CD4-positive, alpha-beta T cell treated with Interleukin-17A for 1 hour (primary cell): ENCODE measurements at places on chromosomes 2 and 18.

DNA sequence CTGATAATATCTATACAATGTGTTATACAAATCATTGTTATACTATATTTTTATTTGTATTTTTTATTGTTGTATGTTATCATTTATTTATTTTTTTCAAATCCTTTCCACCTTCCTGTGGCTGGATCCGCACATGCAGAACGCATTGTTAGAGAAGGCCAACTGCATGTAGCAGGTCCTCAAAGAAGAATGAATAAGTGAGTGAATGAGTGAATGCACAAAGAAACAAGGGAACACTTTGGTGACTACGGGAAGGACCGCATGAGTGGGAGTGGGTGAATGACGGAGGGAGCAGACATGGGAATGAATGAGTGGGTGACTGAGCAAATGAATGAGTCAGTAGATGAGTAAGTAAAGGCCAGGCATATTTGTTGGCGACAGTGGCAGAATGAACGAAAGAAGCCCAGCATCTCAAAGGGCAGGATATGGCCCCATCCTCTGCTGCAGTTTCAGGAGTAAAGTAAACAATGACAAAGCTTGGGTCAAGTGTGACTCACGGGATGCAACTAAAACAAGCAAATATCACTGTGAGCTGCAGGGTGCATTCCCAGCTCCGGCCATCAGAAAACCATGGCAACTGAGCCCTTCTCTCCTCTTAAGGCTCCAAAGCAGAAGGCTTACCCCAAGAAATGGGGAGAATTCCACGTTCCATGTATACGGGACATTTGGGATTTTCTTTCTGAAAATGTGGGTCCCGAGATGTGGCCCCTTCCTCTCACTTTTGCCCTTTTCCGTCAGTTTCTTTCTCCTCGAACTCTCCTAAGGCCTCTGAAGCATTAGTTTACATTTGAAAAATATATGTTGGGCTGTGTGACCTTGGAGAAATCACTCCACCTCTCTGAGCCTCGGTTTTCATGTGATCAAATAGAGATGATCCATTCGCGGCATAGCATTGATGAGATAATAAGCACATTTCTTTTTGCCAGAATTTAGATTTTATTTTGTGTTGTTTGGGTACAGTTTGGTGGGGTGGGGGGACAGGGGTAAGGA, 24.5 kb downstream of the KCNF1 start:
- no peak for DNase-seq

DNA sequence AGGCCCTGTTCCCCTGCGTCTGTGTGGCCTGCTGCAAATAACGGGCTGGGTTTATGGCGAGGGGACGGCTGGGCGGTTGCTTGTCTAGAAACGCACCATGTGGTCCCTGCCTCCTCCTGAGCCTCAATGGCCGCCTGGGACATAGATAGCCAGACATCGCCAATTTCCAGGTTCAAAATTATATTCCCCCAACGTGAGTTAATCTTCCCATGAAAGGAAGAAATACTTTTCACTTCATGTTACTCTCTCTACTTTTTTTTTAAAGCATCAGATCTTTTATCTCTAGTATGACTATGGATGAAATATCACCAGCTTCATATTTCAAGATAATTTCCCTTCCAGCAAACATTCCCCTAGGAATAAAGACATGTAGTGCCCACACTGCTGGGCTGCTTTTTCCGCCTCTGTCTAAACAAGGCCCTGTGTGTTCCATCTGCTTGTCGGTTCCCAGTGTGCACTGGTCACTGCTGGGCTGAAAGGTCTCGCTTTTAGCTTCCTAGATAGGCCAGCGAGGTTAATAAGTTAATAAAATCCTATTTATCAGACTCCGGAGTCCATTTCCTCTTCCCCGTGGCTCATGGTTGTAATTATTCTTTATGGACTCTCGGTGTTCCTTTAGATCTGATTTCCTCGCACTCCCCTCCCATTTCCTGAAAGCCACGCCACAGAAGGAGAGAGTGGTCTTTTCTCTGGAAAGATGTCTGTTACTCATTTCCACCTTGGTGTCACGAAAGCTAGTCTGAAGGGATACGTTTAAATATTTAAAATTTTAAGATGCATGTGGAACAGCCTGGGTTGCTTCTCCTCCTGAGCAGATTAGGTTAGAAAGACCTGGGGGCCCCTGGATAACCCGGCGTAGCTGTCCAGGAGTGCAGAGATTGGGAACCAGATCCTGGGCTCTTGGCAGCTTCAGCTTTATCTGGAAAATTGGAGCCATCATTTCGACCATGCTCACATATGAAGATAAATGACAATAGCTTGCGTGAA, 196.6 kb upstream of the COPS8 start:
- DNase-seq: no peak

DNA sequence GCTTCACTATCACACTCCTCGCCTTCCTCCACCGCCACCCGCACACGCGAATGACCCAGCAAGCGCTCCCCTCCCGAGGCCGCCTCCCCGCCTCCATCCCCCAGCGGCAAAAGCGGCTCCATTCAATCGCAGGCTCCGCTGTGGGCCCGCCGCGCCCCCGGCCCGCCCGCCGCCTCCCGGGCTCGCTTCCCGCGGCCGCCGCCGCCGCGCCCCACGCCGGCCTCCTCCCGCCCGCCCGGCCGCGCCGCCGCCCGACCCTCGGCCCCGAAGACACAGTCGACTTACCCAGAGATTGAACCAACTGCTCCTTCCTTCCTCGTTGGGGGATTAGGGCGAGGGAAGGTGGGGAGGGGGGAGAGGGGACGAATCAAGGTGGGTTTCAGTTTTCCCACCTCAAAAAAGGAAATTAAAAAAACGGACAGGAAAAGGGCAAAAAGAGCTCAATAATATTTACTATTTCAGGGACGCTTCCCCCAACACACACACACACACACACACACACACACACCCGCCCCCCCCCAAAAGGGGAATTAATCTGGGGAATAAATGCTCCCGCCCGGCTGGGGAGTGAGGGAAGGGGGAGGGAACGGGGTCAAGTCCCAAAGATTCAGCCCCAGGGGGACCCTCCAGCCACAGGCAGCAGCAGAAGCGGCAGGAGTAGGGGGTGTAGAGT, 743 bp downstream of the XPO1 start:
- DNase-seq: no peak

DNA sequence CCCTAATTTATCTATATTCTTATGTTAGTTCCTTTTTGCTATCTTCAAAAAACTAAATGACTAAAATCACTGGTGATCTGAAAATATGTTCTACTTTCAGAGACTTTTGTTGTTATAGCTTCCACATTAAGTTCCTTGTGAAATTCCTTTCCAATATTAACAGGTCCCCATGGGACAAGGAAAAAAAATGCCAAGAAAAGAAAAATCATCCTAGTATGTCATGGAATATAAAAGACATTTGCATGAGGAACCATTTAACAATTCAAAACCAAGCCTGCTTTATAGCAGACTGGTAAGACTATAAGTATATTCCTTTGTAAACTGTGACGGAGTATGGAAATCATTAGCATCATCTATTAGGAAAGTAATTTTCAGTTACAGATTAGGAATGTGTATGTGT, 48.1 kb downstream of the COBLL1 start:
- no peak for DNase-seq

- DNase-seq: no peak
Measured at GRCh38 chr2:30394096-30394495, 53.0 kb upstream of the LCLAT1 start.

- no peak for DNase-seq
Measured at GRCh38 chr2:54059986-54060385, 55.4 kb upstream of the ACYP2 start.

DNA sequence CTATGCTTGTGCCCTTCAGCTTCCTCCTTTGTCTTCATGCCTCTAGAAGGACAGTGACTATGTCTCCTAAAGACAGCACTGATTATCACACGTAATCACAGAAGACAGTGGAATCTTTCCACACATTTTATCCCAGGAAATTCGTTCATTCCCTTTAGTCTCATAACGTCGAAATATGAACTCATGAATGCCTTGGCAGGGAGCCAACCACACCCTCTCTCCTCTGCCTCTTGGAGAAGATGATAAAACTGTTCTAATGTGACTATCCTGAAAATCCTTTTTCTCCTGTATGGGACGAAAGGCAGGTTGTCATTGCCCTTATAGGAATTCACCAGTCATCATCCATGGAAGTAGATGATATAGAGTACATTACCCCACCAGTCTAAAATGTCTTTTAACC, 726.6 kb upstream of the FANCL start:
- no peak for DNase-seq

DNA sequence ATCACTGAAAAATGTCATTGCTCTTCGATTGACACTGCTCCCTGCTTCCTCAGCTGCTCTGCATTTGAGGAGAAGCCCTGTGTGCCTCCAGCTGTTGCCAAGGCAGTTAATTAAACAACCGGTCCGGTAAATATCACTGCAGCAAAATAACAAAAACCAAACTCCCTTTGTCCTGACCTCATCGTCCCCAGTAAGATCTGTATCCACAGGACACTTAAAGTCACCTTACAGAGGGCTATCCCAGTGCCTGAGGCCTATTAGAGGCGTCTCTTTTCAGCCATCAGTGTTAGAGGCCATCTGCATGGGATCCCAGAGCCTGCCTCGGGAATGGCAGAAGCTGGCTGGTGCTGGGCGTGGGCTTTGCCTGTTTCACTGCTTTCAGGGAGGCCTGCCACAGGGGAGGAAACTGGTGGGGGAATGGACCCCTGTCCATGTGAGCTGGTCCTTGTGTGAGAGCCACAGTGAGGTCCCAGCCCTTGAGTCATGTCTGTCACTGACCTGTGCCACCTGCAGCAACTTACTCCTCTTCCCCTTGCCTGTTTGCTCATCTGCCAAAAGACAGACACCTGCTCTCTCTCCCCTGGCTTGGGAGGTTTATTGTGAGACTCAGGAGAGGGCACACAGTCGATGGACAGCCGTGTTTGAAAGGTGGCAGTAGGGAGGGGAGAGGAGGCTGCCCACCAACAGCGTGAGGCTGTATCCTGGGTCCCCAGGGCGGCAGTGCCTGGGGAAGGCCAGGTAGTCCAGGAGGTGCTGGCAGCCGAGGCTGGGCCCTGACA, 117.7 kb upstream of the MCFD2 start:
- DNase-seq: no peak

- no peak for DNase-seq
Measured at GRCh38 chr2:125855204-125855603, 800.8 kb upstream of the GYPC start.

DNA sequence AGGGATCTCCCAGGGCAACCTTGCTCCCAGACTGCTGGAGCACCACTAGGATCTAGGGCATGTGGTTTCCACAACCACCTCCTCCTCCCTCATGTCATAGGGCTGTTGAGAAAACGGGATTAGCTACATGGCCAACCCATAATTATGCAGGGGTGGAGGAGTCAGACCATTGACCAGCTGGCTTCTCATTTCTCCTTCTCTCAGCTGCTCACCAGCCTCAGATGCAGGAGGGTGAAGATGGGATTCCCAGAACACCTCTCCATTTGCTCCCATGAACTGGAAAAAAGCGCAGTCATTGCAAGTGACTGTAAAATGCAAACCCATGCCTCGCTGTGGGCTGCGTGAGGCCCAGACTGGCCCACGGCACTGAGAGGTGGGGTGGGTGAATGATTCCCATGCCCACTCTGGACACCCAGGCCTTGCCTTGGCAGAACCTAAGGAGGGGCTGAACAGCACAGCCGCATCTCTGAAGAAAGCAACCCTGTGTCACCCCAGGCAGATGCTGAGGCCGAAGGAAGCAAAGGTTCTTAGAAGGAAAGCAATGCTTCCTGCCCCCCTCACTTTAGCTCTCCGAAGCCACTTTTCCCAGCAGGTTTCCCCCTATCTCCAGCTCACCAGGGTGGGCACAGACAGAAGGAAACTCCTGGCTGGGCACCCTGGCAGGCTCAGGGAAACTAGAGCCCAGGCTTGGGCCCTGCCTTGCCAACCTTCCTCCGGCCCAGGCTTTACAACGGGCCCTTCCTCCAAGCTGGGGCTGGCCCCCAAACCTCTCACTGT, 69.6 kb upstream of the RTN4 start:
- no peak for DNase-seq

- DNase-seq: no peak
Measured at GRCh38 chr2:17416884-17417391, 101.3 kb downstream of the RAD51AP2 start.

DNA sequence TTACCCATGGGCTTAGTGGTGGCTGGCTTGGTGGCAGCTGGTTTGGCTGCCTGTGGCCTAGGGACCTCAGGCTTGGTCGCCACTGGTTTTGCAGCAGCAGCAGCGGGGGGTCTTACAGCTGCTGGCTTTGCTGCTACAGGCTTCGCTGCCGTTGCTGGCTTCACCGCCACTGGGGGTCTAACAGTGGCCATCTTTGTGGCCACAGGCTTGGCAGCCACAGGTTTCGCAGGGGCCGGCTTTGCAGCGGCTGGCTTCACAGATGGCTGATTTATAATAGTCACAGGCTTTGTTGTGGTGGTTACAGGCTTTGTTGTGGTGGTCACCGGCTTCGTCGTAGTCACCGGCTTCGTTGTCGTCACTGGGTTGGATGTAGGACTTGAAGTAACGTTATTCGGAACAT, 77.8 kb downstream of the COL6A3 start:
- DNase-seq: no peak

DNA sequence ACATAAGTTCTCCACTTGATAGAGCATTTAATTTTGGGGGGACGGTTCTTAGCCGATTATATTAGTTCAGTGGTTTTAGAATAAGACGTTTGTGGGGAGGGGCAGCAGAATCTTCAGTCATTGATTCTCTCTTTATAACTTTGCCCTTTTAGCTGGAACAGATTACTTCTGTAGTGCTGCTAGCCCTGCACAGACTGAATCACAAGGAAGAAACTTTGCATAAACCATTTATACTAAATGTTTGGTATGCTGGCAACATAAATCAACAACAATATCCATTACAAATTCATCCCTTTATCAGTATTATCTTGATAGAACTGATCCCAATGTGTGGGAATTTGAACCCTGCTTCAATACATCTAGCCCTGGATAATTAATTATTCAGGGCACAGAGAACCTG, 112.2 kb downstream of the GPD2 start:
- no peak for DNase-seq

DNA sequence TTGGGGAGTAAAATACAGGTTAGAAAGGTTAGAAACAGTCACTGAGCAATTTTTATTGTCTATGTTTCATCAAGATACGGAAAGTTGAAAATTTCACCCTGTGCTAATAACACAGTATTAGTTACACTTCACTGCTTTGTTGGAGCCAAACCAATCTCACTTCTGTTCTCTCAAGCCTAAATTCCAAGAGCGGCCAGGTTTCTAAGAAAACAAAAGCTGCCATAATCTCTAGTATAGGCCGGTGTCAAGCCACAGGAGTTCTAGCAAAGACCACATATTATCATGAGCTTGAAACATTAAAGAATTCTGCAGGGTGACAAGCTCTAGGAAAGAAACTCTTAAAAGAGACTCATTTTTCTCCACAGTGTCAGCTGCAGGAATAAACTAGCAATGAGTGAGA, 128.7 kb downstream of the TXNL1 start:
- DNase-seq: no peak

- DNase-seq: no peak
Measured at GRCh38 chr2:162308747-162309503, 9.6 kb downstream of the IFIH1 start.
